Naive B cell (primary cell): ENCODE measurements at places on chromosomes 1 and 21. TPM values are rescaled to one million over a fixed set of nuclear protein-coding genes. Genes with fewer than 3 reads are reported as not detected.

Gene KLHDC8A
- not detected for polyA plus RNA-seq

Gene CHODL
- 0.20 TPM for polyA plus RNA-seq

Gene KIRREL1
- not detected for polyA plus RNA-seq

Gene NHLH1
- not detected for polyA plus RNA-seq

Gene HSD3B2
- polyA plus RNA-seq, result not detected

Gene RBM11
- polyA plus RNA-seq, result 2.2 TPM

Gene PDC
- not detected for polyA plus RNA-seq

Gene OVAAL
- polyA plus RNA-seq, result not detected

Gene ZMYND12
- 2.6 TPM for polyA plus RNA-seq

Gene RUNX3
- 14.7 TPM for polyA plus RNA-seq

Gene HES5
- not detected for polyA plus RNA-seq

Gene ACTL8
- not detected for polyA plus RNA-seq
